IPS-NIHi11 (cell line): ENCODE measurements at places on chromosomes 1 and 21.

DNA sequence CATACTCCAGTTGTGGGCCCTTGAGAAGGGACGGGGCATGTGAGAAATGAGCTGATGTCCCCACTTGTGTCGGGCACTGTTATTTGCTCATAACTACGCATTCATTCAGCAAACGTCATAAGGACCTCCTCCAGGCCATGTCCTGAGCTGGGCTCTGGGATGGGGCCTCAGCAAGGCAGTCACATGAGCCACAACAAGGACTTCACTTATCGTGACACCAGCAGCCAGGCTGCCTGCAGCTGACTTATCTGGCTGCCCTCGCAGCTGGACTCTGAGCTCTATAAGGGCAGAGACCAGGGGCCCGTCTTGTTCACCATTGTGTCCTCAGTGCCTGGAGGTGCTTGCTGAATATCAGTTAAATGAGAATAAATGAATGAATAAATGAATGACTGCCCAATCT, 37.5 kb upstream of the GRIK3 start:
- DNase-seq, result no peak

GRCh38 chr1:167756730-167757405, 35.1 kb downstream of the MPZL1 start:
- DNase-seq, result no peak

GRCh38 chr1:205259998-205260397, 32.3 kb downstream of the TMCC2 start:
- no peak for DNase-seq

- peak; percentile 9 for DNase-seq
Observed at GRCh38 chr21:46442938-46443337, 15.8 kb upstream of the DIP2A start.

DNA sequence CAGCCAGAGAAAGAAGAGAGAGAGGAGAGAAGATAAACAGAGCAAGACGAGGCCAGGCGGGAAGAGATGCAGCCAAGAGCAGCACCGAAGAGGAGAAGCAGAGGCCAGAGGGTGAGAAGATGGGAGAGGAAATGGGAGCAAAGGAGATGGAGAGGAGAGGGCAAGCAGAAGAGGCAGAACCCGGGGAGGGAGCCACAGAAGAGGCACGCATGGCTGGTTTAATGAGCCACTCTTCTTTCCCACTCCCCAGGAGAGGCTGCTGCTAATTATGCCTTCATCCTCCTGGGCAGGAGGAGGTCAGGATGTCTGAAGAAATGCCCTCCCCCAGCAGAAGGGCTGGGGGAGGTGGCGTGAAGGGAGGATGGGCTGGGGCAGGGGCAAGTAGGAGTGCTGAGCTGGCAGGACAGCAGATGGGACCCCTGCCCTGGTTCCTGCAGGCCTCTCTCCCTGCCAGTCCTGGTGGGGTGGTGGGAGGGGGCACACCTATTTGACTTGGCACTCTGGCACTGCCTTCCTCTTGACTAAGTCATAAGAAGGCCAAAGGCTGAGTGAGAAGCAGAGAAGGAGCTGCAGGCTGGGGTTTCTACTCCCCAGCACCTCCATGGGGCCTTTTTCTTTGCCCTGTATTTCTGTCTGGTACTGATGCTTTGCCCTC, 32.3 kb downstream of the KIRREL1 start:
- no peak for DNase-seq

DNA sequence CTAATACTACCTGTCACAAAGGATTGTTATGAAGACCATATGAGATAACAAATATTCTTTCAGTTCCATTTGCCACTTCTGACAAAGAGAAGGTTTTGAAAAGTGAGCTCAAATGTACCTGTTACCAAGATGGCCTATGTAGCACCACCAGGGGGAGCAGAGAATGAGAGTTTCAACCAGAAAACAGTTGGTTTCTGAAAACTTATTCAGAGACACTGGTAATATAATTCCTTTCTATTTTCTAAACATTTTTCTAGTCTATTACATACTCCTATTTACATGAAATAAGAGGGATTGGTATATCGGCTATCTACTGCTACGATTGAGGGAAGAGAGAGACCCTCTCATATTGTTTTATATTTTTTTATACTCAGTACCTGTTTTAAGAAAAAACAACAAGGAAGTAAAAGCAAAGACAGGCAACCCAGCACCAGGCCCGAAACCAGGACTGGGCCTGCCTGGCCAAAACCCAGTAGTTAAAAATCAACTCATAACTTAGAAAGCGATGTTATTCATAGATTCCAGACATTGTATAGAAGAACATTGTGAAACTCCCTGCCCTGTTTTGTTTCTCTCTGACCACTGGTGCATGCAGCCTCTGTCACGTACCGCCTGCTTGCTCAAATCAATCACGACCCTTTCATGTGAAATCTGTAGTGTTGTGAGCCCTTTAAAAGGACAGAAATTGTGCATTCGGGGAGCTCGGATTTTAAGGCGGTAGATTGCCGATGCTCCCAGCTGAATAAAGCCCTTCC, 48.3 kb downstream of the IL23R start:
- peak; percentile 11 for DNase-seq

DNA sequence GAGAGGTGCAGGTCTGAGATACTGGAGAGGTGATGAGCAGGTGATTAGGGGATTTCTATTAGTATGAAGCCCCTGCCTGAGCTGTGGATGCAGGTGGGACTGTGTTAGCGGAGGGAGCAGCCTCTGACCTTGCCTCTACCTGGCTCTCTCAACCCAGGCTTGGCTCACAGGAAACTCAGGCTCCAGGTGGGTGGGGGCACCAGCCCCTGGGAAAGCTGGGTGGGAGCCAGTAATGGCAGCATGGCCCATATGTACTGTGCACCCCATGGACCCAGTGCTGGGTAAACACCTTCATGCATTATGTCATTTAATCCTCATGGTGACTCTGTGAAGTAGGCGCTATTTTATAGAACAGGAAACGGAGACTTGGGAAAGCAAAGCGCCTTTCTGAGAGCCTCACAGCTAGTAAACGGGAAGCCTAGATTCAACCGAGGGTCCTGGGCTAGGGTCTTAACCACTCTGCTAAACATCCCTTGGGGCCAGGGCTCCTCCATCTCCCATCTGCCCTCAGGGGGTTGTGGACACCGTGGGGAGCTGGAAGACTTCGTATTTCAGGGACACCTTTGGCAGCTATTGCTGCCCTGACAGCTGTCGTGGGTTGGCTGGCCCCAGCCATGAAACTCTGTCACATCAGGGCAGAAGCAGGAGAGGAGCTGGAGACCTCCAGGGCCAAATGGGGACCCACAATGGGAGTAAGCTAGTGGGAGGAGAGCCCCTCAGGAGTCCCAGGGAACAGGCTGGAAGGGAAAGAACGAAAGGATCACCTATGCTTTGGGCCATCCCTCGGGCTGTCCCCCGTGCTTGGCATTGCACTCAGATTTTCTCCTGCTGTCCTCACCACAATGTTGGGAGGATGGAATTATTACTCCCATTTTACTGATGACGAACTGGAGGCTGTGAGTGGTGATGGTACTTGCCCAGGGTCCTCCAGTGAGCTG, 59.6 kb upstream of the CSF3R start:
- DNase-seq, result no peak
